Esophagus squamous epithelium (tissue), 5 donors: ENCODE measurements at places on chromosomes 7 and 10. TPM values are rescaled to one million over a fixed set of nuclear protein-coding genes. Genes with fewer than 3 reads are reported as not detected.

GRCh38 chr7:128924707-128925588 is 12.8 kb upstream of the IRF5 start:
- no peak overlapping the region for H3K4me3 ChIP-seq
- no peak for DNase-seq
- no peaks in the 10 kb centered on the region for H3K36me3 ChIP-seq
- peaks cover 43% of the 10 kb centered on the region for H3K27me3 ChIP-seq
- H3K27ac ChIP-seq = no peak overlapping the region

GRCh38 chr10:43417950-43418768 is 9.2 kb upstream of the HNRNPF start:
- no peaks in the 10 kb centered on the region for H3K36me3 ChIP-seq
- H3K27me3 ChIP-seq = no peaks in the 10 kb centered on the region
- DNase-seq = no peak

- no peak overlapping the region for H3K4me3 ChIP-seq
- no peaks in the 10 kb centered on the region for H3K36me3 ChIP-seq
- DNase-seq = no peak
Observed at GRCh38 chr10:17143055-17143690, 13.6 kb upstream of the CUBN start.

GRCh38 chr10:132322586-132323048 is 9.4 kb upstream of the LRRC27 start:
- no peak for DNase-seq
- H3K27ac ChIP-seq = no peak overlapping the region
- H3K36me3 ChIP-seq = no peaks in the 10 kb centered on the region
- no peak overlapping the region for H3K4me3 ChIP-seq

DNA sequence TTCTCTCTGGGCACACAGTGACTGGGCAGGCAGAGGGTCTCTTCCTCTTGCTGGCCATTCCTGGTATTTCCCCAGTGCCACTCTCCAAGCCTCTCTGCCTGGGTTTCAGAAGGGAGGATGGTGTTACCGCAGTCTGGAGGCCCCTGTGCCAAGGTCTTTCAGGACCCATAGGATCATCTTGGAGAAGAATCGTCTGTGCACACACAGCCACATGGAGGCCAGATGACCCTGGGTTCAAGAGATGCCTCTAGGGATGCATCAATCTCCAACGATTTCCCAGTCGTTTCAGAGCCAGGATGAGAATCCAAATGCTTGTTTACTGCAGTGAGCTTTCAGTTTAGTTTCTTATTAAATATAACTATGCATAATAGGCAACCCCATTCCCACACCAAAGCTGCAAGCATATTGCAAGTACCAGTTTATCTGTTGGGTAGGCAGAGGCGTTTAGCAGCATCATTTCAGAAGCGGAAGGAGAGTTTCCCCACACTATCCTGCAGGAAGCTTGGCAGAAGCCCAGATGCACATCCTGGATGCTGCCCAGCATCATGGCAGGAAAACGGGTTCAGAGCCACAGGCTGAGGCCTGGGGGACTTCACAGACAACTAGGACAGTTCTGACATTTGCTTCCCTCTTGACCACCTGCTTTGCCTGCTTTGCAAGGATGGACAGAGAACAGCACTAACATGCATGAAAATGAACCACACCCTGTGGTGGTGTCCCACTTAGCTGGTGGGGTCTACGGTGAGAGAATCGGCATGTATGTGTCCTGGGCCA is 134.7 kb upstream of the FAM20C start:
- no peaks in the 10 kb centered on the region for H3K36me3 ChIP-seq

- H3K36me3 ChIP-seq = no peaks in the 10 kb centered on the region
- DNase-seq = no peak
- peak overlapping the region; percentile 93 for H3K4me3 ChIP-seq
- H3K4me1 ChIP-seq = peaks cover 71% of the 10 kb centered on the region
Observed at GRCh38 chr10:96585736-96586418, 935 bp downstream of the TM9SF3 start.

Gene ZNF853
- total RNA-seq = 1.3 TPM
